ENCODE measurements at places on chromosomes 5 and 9. TPM values are rescaled to one million over a fixed set of nuclear protein-coding genes. Genes with fewer than 3 reads are reported as not detected.

DNA sequence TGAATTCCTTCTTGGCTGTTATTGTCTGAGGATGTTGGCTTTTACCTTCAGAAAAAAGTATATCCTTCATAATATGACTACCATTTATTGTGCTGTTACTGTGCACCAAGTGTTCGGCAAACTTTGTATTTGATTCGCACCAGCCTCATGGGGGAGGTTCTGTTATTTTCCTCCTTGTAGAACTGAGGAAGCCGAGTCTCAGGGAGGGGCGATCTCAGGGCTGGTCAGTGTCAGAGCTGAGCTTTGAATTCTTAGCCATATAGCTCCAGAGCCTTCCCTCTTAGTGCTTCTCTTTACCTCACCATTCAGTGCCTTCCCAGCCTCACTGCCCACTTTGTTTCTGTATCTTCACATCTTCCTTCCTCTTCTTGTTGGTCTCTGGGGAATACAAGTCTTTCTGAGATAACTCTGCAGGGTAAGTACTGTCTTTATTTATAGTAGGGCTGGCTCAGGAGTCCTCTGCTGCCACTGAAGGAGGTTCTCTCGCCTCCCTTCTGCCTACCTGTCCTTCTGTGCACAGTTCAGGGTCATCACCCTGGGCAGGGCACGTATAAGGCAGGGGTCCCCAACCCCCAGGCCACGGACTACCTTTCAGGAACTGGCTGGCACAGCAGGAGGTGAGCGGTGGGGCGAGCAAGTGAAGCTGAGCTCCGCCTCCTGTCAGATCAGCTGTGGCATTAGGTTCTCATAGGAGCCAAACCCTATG is 48.4 kb downstream of the GALNT10 start:
- no peak overlapping the region for H3K4me3 ChIP-seq
- H3K4me1 ChIP-seq, result peaks cover 48% of the 10 kb centered on the region
- no peaks in the 10 kb centered on the region for H3K27me3 ChIP-seq
- no peak overlapping the region for H3K27ac ChIP-seq
- H3K36me3 ChIP-seq, result peaks cover 2% of the 10 kb centered on the region

- peaks cover 9% of the 10 kb centered on the region for H3K4me1 ChIP-seq
- no peak overlapping the region for H3K4me3 ChIP-seq
- H3K27ac ChIP-seq, result no peak overlapping the region
- H3K36me3 ChIP-seq, result no peaks in the 10 kb centered on the region
- H3K27me3 ChIP-seq, result no peaks in the 10 kb centered on the region
Measured at GRCh38 chr9:32344551-32345182, 39.8 kb upstream of the ACO1 start.

DNA sequence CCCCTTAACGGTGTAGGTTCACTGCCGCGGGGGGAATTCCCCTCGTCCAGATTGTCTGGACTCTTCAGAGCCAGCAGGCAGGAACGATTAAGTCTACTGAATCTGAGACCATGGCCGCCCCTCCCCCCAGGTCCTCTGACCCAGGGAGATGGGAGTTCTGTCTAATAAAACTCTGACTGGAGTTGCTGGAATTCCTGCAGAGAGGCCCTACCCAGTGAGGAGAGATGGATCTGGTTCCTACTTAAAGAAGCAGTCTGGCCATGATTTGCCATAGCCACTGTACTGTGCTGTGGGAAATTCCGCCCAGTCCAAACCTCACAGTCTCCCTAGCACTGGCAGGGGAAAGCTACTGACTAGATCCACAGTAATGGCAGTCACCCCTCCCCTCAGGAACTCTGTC is 237.7 kb upstream of the RASA1 start:
- no peak for DNase-seq
- no peak overlapping the region for H3K4me3 ChIP-seq
- no peaks in the 10 kb centered on the region for H3K36me3 ChIP-seq
- H3K27me3 ChIP-seq, result no peaks in the 10 kb centered on the region

- no peak overlapping the region for H3K4me3 ChIP-seq
- no peaks in the 10 kb centered on the region for H3K27me3 ChIP-seq
- no peak overlapping the region for H3K27ac ChIP-seq
- DNase-seq, result no peak
- peaks cover 8% of the 10 kb centered on the region for H3K36me3 ChIP-seq
- H3K4me1 ChIP-seq, result no peaks in the 10 kb centered on the region
Measured at GRCh38 chr9:122329597-122329996, 41.2 kb upstream of the PTGS1 start.

- no peaks in the 10 kb centered on the region for H3K27me3 ChIP-seq
- DNase-seq, result no peak
- peaks cover 41% of the 10 kb centered on the region for H3K4me1 ChIP-seq
- no peak overlapping the region for H3K4me3 ChIP-seq
- H3K27ac ChIP-seq, result peak overlapping the region; percentile 85
Measured at GRCh38 chr5:14425559-14425958, 156.0 kb upstream of the OTULINL start.

DNA sequence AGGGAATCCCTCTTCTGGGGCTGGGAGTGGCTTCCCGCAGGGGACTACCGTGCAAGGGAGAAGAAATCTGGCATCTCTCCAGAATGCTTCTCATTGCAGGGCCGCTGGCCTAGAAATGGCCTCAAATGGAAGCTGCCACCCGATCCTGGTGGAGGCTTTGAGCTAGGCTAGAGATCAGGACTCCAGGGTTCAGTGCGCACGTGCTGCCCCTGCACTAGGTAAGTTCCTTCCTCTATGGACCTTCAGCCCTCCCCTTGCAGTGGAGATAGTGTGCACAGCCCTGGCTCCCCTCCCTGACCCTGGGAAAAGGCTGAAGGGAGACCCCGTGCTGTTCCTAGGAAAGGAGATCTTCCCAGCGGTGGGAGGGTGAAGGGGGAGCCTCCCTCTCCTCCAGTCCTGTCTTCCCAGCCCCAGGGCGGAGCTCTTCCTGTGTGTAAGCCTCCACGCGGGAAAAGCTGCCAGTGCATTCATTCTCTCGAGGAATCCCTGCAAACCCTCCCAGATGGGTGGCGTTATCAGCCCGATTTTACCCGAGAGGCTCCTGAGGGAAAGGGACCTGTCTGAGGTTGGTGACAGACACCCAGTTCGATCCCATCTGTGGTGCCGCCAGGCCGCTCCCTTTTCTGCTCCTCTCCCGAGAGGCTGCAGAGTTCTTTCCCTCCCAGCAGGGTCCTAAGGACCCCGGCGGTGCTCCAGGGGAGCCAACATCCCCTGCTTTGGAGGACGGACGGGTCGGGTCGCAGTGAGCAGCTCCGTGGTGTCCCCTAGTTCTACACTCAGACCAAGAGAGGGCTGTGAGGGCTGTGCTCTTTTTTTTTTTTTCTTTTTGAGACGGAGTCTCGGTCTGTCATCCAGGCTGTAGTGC is 1.4 kb upstream of the CERCAM start:
- H3K27ac ChIP-seq, result no peak overlapping the region
- H3K4me3 ChIP-seq, result peak overlapping the region; percentile 76
- H3K27me3 ChIP-seq, result peaks cover 55% of the 10 kb centered on the region
- no peaks in the 10 kb centered on the region for H3K36me3 ChIP-seq
- DNase-seq, result no peak
- H3K4me1 ChIP-seq, result peaks cover 10% of the 10 kb centered on the region

DNA sequence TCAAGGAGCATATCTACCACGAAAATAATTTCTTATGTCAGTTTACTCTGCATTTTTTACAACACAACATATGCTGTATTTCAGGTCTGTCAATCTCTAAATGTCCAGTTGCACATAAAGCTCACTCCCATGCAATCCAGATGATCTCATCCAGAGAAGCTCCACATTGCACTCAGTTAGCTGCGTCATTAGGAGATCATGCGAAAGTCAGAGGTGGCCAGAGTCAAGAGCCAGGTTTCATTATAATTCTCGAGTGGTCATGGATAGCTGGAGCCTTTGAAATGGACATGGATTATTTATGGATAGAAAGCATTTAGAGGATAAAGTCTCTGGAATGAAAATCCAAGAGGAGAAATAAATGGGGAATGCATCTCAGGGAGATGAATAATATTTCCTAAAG is 232.3 kb downstream of the GAS1 start:
- no peak overlapping the region for H3K27ac ChIP-seq
- no peak for DNase-seq
- peaks cover 14% of the 10 kb centered on the region for H3K27me3 ChIP-seq

Gene RNF180
- total RNA-seq, result not detected

Gene ANKRD34B
- not detected for total RNA-seq

Gene HARS1
- 95.2 TPM for total RNA-seq

Gene GPX8
- total RNA-seq, result not detected

Gene SCGB3A2
- not detected for total RNA-seq

Gene CCIN
- not detected for total RNA-seq
